GM06990 (cell line): ENCODE measurements at places on chromosomes 1 and 21.

DNA sequence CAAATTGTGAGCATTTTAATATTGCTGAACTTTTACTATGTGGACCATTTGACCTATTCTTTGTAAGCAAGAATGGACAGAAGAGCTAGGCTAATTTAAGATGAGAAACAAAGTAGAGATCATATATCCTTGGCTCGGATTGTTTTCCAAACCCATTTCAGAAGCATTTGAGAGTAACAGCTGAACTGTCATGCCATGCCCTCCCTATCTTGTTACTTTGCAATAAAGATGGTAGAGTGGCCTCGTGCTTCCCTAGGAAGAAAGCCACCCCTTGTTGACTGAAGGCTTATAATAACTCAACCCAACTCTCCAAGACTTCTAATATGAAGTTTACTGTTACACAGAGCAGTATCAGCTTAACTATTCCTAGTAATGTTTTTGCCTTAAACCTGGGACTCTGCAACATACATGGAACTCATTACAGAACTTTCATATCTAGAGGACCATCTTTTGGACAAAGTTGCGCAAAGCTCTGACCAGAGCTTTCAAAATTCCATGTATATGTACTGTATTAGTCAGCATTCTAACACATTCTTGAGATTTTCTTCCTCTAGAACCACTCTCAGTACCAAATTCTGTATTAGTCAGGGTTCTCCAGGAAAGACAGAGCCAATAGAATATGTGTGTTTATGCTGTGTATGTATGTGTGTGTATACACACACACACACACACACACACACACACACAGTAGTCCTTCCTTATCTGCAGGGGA lies 68.7 kb downstream of the ADAMTS1 start:
- DNase-seq = no peak

- no peak for DNase-seq
These were observed 58.7 kb downstream of the VANGL2 start for GRCh38 chr1:160459056-160459455.

DNA sequence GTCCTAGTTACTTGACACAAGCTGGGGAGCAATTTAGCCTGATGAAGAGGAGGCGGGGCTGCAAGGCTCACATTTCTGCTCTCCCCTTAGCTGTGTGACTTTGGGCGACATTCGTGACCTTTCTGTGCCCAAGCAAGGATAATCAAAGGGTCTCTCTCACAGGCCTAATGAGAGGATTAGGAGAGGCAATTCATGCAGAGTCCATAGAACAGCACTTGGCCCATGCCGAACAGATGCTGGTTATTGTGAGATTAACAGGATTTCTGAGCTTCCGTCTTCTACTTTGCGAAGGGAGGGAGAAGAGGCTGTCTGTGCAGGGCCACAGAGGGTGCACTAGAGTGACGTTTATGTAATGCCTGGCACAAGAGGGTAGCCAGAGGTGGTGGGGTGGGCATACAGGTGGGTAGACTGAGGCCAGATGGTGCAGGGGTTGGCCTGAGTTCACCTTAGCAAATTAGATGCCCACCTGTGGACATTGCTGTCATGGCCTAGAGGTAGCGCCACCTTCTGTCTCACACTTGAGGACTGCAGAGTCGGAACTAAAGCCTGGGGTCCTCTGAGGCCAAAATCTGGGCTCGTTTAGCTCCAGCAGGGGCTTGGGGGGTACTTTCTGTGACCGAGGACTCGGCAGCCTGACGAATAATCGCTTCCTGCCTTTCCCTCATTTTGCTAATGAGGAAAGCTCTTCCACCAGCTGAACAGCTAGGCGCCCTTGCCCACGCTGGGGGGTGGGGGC lies 18.6 kb downstream of the ACTL8 start:
- DNase-seq = no peak

DNA sequence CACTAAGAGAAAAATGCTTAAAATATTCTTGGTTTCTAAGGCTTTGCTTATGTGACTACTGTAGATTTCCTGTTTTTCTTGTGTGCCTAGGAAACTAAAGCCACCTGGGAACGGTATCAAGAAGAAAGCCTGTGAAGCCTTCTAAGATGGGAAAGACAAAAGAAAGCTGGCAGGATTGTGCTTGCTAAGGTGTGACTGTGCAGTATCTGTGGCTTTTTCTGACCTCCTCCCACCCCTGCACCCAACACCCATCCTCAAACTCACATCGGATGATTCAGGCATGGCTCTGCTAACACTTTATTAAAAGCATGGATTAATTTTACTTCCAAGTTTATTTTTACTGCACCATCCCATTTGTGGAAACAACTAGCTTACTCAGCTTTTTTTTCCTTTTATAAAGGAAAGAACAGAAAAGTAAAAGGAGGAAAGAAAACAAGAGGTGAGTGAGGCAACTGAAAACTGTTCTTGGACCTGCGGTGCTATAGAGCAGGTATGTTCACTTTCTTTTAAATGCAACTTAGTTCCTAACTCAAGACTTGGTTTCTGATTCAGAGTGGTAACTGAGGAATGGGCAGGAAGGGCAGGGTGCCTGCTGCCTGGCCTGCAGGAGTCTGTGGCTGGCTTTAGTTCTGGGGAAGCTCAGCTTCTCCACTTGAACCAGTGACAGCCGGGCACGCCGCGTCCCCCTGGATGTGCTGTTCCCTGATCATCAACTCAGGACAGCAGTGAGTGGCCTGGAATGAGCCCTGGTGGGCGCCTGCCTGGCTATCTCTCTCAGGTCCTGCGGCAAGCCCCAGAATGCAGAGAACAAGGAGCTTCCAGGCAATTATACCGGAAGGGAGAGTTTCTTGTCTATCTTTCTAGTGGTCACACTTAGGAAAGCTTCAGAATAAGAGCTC lies at the start of gene GBP6:
TSS of gene GBP6 (plus strand) at position 422 of the 899 bp plus-strand sequence. CDS start 4,493 bp downstream, outside the sequence.
- DNase-seq = no peak

GRCh38 chr1:200588698-200589097 lies 31.9 kb downstream of the KIF14 start:
- DNase-seq = peak; percentile 25

GRCh38 chr1:38962560-38962959 lies 20.9 kb upstream of the RHBDL2 start:
- no peak for DNase-seq

DNA sequence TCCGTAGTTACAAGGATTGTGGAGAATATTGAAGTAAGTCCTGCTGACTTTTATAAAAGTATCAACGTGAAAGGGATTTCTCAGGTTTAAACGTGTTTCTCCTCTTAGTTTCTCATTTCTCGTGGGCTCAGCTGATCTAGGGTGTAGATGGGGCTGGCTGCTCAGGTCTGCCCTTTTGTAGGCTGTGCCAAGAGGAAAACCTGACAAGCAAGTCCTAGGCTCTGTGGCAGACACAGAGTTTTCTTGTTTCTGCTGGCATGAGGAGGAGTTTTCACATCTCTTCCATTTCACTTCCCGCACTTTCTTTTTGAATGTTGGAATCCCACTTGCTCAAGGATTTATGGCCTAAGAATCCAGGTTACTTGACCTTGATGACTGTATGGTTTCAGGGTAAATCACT lies 14.8 kb downstream of the VPS13D start:
- no peak for DNase-seq

- no peak for DNase-seq
These were observed 56.2 kb downstream of the FCRL5 start for GRCh38 chr1:157496121-157496526.

GRCh38 chr21:36728371-36729111 lies 29.6 kb downstream of the SIM2 start:
- DNase-seq = no peak

DNA sequence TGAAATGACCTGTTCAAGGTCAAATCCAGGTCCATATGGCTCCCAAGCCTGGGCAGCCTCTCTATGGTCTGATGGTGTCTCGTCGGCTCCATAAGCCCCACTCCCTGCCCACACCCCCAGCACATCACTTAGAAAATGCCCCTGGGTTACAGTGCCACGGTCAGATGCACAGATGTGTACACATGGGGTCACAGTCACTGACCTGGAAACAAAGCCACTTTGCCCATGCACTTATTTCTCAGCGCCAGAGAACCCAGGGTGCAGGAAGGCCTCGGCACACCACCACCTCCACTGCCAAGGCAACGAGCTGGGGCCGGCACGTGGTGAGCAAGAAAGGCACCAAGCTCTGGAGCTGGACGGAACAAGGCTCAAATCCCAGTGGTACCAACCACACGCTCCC lies 24.7 kb downstream of the IFFO2 start:
- DNase-seq = no peak

DNA sequence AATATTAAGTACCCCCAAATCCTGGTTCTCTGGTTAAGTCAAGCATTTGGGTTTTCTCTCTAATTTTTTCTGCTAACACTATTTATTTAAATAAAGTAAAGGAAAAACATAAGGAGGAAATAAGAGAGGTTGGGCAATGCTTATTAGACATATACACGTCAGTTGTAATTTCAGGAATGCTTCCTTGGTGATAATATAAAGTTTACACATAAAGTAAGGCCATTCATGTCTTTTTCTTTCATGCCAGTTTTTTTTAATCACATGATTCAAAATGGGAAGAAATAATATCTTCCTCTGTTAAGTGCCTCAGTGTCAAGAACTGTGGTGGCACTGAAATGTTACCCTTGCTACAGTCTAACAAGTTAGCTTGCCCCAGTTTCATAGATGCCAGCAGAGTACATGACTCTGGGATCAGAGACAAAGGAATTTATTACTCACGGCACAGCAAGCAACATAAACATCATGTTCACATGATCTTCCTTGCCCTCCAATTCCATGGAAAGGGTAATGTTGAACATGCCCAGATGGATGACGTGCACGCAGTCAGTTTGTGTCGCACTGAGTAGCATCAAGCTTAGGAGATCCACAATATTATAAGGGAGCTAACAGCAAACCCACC lies 184.9 kb downstream of the PLA2G4A start:
- DNase-seq = no peak

DNA sequence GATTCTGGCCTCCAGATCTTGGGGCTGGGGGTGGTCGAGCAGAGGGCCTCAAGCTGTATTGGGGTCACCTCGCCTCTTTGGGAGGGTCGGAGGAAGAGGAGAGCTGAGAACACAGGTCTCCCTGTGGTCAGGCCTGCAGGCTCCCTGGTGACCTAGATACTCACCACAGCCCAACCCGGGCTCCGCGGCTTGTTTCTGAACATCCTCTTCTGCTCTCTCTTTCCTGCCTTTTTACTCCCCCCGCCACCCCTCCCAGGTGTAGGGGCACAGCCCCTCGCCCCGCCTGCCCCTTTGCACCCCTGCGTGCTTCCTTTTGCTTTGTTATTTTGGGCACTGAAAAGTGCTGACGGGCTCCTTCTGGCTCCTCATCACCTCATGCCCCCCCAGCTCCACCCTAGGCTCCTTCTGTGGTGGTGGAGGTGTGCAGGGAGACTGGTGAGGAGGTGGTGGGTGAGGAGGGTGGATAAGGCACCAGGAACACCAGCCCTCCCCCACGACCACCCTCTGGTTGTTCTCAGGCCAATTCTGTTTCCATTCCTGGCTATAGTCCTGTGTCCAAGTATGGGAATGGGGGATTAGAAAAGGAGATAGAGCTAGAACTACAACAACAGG lies 10.6 kb upstream of the LINGO4 start:
- DNase-seq = no peak

- DNase-seq = no peak
These were observed 749 bp downstream of the SEC16B start for GRCh38 chr1:177969109-177969508.

GRCh38 chr1:155640367-155640766 lies 30.3 kb downstream of the MSTO1 start:
- DNase-seq = no peak

- no peak for DNase-seq
These were observed 7.3 kb upstream of the TMEM51 start for GRCh38 chr1:15146142-15146680.

DNA sequence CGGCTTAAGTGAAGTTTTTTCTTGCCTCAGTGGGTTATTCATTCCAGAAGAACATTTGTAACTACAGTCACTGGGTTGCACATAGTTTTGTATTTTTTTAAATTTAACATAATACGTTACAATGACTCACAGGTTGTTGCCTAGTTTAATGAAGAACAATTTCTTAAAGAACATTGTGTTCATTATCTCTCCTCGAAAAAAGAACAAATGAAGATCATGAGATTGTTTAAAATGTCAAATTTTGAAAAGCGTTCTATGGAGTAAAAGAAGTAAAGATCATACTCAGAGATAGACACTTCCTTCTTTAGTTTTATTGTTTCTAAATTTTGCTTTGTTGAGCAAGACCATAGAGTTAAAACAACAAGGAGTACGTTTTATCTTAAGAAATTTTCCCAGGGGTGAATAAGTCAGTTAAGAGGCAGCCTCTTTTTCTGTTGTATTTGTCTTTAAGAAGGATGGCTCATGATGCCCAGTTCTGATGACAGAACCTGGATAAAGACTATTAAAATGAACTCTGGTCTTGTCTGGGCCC lies 10.5 kb upstream of the SLAMF1 start:
- no peak for DNase-seq

DNA sequence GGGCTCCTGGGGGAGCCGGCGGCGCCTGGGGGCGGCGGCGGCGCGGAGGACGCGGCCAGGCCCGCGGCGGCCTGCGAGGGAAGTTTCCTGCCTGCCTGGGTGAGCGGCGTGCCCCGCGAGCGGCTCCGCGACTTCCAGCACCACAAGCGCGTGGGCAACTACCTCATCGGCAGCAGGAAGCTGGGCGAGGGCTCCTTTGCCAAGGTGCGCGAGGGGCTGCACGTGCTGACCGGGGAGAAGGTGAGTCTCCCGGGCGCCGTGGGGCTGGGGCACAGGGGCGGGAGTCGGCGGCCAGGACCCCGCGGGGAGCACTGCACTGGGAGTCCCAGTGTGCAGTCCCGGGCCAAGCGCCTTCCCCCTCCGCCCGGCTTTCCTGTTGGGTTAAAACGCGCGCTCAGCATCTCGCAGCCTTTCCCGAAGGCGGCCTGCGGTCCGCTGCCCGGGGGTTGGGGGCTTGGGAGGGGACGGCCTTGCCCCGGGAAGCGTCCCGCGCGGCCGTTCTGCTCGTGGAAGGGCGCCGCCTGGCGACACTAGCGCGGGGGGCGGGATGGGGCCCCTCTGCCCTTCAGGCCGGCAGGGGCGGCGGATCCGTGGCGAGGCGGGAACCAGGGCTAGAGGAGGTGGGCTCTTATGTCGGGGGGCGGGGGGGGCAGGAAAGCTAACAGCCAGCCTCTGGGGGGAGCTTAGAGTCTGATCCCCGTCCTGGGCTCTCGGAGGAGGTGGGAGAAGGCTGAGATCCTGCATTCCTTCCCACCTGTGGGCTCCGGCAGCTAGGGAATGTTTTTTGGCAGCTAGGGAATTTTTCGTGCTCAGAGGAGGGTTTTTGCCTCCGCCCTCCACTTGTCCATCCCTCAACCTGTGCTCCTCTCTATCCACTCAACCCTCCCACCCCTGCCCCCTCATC lies 1.1 kb downstream of the HUNK start:
- DNase-seq = peak; percentile 22

GRCh38 chr1:25428475-25429166 lies 2.1 kb upstream of the MACO1 start:
- no peak for DNase-seq

- DNase-seq = no peak
These were observed 515.3 kb upstream of the NR5A2 start for GRCh38 chr1:199512037-199512710.

DNA sequence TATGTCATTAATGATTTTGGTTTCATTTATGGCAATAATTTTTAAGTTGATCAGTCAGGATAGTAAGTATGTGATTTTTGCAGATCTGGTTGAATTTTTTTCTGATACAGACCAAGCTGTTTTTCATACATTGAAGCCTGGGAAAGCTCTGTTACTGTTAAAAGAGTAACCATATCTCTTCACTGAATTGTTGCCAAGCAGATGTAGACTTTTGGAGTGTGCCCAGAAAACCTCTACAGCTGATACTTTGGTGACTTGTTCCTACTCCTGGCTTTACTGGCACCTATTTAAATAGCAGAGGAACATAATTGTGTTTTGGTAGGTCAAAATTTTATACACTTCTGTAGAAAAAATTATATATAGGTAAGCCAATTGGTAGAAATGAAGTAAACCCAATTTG lies 49.4 kb downstream of the NFIA start:
- DNase-seq = no peak
